ENCODE measurements at places on chromosomes 6 and 20.

DNA sequence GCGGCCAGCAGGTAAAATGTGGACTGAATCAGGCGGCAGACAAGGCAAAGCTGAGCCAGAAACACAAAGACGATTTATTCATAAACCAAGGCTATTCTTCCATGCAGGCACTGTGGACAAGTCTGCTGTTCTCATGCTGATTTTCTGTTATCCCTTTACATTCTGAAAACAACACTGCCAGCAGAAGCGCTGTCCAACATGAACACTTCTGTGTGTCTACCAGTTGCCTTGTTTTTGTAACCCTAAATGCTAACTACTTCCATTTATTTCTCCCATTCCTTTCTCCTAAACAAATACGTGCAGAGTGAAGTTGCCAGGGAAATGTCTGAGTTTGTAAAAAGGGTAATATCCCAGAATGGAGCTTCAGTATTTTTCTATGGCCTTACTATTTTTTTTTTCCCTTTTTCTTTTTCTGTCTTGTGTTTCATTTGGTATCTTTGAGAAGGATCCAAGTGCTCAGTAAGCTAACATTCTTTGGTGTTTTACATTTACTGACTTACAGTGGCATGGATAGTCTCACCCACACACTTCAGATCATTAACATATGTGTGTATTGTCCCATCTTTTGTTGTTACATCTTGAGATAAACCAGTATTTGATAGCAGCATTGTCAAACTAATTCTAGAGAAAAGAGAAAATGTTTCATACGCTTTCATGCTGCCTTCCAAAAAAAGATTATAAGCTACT, 1308.9 kb upstream of the MAP3K7 start:
- DNase-seq, result no peak

DNA sequence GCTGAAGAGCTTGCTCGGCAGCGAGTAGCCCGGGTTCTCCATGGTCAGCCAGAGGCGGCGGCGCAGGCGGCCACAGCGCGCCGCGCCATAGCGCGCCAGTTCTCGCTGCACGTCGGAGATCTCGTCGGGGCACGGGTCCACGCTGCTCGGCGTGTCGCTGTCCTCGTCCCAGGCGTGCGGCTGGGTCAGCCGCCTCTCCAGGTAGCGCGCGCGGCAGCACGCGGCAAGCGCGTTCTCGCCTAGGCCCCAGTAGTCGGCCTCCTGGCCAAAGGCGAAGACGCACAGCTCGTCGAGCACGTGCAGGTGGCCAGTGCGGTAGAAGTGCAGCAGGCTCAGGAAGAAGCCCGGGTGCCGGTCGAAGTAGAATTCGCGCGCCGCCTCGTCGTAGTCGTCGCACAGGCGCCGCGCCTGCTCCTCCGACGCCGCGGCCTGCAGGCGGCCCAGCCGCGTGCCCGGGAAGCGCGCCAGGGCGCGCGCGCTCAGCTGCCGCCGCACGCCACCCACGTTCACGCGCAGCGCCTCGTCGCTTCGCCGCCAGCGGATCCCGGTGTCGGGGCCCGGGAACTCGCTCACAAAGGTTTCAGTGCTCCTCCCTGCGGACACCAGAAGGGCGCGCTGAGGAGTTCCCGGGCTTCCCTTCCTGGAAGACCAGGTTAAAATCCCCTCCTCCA, 2.7 kb downstream of the KCNS1 start:
- DNase-seq, result peak; percentile 8

DNA sequence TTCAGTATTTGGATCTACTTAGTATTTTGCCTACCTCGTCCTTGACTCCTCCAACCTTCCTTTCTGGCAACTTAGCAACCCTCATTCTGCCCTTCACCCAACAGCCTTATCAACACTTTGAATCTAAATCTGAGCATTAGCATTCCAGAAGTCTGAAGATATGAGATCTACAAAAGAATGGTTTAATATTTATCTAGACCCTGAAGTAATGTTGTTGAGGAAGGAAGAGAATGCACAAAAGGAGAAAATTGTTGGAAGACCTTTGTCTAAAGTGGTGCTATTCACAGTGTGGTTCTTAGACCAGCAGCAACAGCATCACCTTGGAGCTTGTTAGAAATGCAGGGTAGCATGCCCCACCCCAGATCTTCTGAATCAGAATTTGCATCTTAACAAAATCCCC, 198.2 kb upstream of the PLCB4 start:
- no peak for DNase-seq

DNA sequence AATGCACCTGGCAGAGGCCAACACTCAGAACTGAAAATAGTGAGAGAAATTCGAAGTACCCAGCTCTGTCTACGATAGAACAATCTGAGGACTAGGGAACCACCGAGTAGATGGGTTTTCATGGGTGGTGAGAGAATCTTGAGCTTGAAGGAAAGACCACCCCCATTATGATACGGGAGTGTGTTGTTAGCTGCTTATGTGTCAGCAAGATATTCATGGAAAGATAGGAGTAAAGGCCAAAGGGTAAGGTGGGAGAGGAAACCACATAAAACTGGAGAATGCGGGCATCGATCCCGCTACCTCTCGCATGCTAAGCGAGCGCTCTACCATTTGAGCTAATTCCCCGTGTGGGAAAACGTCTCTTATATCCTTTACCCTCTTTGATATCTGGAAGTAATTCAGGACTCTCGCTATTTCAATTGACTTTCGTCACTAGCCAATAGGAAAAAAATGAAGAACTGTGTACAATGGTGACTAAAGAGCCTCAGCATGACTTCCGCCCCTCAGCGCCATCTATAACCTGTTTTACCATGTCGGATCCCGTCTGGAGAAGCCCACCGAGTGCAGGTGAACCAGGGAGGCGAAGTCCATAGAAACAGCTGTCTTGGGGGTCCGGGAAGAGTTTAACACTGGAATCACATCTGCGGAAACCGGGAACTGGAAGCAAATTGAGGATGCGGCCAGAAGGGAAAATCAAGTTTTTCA, 25.0 kb upstream of the ABT1 start:
- peak; percentile 41 for DNase-seq

- no peak for DNase-seq
These were observed 251.1 kb upstream of the RAB32 start for GRCh38 chr6:146292506-146292905.

DNA sequence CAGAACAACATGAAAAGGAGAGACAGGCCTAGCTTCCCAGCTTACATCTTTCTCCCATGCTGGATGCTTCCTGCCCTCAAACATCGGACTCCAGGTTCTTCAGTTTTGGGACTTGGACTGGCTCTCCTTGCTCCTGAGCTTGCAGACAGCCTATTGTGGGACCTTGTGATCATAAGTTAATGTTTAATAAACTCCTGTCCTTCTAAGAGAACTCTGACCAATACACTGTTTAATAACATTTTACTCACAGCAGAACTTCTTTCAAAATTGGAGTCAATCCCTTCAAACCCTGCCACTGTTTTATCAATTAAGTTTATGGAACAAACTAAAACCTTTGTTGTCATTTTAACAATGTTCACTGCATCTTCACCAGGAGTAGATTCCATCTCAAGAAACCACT, 111.4 kb downstream of the PREP start:
- DNase-seq, result no peak

DNA sequence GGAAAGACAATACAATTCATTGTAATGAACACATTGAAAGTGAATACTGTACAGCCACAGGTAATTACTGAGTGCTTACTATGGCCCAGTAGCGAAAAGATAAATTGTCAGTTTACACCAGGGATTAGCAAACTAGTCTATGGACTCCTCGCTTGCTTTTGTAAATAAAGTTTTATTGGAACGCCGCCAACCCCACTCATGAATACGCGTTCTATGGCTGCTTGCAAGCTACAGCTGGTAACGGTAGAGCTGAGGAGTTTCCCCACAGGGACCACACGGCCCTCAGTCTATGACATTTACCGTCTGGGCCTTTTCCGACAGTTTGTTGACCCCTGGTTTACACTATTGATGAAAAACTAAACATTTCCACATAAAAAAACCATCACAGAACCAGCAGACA, 24.2 kb downstream of the LAMA5 start:
- DNase-seq, result no peak

- no peak for DNase-seq
These were observed 516.0 kb downstream of the BTBD3 start for GRCh38 chr20:12433724-12434123.

- DNase-seq, result no peak
These were observed 25.5 kb upstream of the CST1 start for GRCh38 chr20:23776067-23776771.

DNA sequence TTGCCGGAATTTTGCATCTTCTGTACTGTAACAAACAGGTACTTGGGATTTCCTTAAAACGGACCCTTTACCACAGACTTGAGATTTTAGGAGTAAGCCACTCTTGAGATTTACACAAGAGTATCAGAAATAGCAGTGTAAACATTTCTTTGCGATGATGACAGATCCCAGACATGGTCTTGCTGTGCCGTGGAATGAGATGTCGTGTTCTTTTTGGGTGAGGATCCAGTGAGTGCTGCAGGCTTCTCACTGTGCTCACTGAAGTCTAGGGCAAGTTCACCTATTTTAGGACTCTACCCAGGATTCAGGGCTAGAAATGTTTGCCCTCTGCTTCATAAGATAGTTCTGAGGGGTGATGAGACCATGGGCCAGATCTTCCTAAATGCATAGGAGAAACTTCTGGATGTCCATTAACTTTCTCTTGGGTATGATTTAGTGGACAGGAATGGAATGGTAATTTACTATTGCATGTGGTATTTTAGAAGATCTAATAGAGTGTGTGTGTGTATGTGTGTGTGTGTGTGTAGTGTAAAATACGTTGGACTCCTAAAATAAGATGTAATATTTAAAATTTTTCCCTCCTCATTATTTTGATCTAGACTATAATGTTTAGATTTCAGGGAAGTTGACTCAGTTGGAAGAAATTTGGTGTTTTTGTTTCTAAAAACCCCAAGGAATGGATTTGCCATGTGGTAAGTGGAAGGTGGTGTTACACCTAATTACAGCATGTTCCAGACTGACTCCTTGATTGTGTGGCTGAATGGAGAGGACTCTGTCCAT, 8.5 kb downstream of the LRRC1 start:
- DNase-seq, result no peak

- no peak for DNase-seq
These were observed 754.4 kb upstream of the MARCKS start for GRCh38 chr6:113102761-113103160.

- no peak for DNase-seq
These were observed 45.6 kb upstream of the SGK1 start for GRCh38 chr6:134363323-134364039.

DNA sequence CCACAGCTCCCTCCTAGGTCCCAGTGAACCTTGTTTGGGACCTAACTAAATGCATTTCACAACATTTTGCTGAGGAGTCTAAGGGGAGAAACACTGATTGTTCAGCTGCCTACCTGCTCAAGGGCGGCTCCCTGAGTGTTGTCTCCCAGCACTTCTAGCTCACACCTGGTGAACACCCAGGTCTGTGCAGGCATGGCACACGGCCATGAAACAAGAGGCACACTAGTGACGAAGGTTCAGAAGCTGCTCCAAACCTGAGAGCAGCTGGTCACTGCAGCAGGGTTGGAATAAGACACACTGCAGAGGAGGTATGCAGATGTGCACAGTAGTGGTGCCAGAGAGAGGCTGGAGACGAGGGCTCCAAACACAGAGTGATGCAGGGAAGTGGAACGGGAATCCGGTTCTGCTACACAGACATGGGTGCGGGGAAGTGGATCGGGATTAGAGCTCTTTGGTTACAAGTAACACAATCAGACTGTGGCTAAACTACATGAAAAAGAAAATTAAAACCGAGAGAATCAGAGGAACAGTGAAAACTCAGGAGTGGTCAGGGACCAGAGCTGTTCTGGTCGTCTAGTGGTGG, 486.1 kb upstream of the CDH4 start:
- no peak for DNase-seq

DNA sequence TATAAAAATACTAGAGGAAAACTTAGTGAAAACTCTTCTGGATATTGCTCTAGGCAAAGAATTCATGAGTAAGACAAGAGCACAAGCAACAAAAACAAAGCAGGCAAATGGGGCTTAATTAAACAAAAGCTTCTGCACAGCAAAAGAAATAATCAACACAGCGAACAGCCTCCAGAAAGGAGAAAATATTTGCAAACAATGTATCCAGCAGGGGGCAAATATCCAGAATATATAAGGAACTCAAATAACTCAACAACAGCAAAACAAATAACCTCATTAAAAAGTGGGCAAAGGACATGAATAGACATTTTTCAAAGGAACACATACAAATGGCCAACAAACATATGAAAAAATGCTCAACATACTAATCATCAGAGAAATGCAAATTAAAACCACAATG, 17.1 kb upstream of the HECA start:
- DNase-seq, result no peak

- DNase-seq, result no peak
These were observed 14.0 kb downstream of the KCNQ2 start for GRCh38 chr20:63458170-63459069.

DNA sequence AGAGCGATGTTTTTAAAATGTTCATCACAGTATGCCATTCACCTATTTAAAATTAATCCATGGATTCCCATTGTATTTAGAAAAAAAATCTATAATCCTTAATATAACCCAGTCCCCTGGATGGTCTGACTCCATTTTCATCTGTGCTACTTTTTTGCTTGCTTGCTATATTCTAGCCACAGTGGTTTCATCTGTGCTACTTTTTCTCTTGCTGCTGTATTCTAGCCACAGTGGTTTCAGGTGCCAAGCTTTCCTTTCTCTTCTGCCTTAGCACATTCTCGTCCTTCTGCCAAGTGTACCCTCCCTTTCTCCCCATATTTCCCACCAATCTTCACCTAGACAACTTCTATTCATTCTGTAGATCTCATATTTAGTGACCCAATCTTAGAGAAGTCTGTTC, 33.3 kb upstream of the SOX4 start:
- DNase-seq, result no peak

GRCh38 chr6:87897663-87898062, 150.0 kb upstream of the SPACA1 start:
- DNase-seq, result no peak

DNA sequence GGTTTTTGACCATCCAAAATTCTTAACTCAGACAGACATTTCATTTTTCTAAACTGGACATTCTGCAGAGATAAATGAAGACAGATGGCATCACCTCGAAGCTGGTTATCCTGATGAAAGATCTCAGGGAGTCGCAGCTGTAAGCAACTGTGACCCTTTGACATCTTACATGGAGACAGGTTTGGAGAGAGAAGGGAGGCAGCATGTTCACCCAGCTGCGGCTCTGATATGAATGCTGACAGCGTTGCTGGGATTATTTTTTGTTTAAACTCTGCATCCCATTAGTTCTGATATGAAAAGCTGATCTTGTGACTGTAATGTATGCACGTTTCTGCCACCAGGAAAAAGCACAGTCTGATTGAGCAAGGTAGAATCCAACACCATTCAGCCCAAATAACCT, 89.4 kb downstream of the C6orf118 start:
- DNase-seq, result no peak

DNA sequence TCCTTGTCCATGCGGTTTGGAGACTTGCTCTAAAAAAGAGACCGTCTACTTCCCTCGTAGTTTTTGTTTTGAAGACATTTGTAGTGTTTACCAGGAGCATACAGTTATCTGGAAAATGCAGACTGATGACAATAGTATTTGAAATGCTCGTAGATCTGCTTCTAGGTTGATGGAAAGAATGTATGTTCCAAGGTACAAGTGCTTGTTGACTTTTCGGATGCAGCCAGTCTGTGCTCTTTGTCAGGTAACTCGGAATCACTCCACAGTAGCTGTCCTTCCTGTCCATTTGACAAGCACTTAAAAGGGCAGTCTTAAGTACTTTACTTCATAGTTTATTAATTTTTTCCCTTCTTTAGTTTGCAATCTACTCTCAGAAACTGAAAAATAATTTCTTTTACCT, 194.8 kb downstream of the ESR1 start:
- DNase-seq, result no peak

All from CD4-positive, alpha-beta T cell treated with Interleukin-6 for 4 hours (primary cell).